ENCODE measurements at places on chromosomes 11 and 22.
A peak's percentile ranks its signal among the peaks of the same experiment; 100 is the strongest.

DNA sequence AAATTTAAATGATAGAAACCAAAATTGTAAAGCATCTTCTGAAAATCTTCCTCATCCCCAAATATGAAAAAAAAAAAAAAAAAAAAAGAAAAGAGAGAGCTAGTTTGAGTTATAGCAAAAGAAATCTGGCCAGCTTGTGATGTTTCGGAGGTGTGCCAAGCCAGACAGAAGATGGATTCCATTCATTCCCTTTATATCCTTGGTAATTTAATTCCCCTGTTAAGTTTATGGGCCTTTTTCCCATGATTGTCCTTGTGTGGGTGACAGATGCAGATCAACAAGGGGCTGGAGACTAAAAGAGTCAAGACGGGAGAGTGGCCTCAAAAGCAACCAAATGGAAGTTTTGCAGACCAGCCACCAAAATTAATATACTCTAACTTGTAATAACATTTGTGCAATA lies 47.6 kb upstream of the PARVA start:
- peak; percentile 76 for DNase-seq

GRCh38 chr11:113289431-113290187 lies 24.8 kb upstream of the TTC12 start:
- peak; percentile 83 for DNase-seq

- DNase-seq: no peak
Measured at GRCh38 chr11:44267006-44267749, 42.8 kb downstream of the ALX4 start.

GRCh38 chr22:45502215-45503049 lies at the start of gene FBLN1:
FBLN1 (plus strand) TSS chr22:45502883; CDS start chr22:45502986, 103 bp downstream.
- peak; percentile 81 for DNase-seq

DNA sequence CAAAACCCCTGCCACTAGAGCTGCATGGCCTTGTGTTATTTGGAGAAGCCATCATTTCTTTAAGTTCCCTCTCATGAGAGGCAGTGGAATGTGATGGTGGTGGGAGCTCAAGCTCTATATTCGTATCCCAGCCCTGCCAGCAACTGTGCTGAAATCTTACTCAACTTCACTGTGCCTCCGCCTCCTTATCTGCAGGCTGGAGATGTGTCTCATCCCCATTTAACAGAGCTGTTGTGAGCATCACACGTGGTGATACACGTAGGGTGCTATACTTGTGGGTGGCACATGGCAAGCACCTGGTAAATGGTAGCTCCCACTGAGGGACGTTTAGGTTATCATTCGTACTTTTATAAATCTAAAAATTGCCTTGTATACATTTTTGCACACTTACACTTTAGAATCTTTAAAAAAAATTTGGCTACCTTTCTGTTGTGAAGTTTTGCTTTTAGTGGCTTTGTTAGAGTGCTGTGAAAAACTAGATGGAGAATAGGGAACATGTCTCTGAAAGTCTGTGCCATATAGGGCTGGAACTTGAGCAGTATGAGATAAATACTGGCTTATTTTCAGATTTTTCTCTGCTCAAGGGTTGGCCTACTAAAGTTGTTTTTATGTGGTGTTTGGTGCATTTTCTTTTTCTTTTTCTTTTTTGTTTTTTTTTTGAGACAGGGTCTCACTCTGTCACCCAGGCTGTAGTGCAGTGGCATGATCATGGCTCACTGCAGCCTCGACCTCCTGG lies 23.2 kb downstream of the TNRC6B start:
- DNase-seq: no peak

GRCh38 chr11:130839981-130840666 lies 76.2 kb downstream of the SNX19 start:
- peak; percentile 64 for DNase-seq

- DNase-seq: peak; percentile 31
Measured at GRCh38 chr22:18110954-18111758, 547 bp downstream of the TUBA8 start.

Data from NCI-H69 (cell line).